Activated CD8-positive, alpha-beta T cell treated with anti-CD3 and anti-CD28 coated beads, Interleukin-2, amount 10 ng/mL, durations not matched to agents 7 days and 5 days (primary cell): ENCODE measurements at places on chromosomes 5 and 9.

- H3K27ac ChIP-seq: peak overlapping the region; percentile 70
- H3K27me3 ChIP-seq: no peaks in the 10 kb centered on the region
- H3K36me3 ChIP-seq: peaks cover 54% of the 10 kb centered on the region
Observed at GRCh38 chr9:127955294-127956015, 17.8 kb upstream of the DPM2 start.

GRCh38 chr9:38274800-38275199 lies 117.7 kb upstream of the ALDH1B1 start:
- no peak overlapping the region for H3K27ac ChIP-seq
- H3K4me3 ChIP-seq: no peak overlapping the region
- H3K36me3 ChIP-seq: no peaks in the 10 kb centered on the region
- peaks cover 23% of the 10 kb centered on the region for H3K4me1 ChIP-seq

GRCh38 chr9:91536211-91536691 lies 112.6 kb upstream of the NFIL3 start:
- H3K27me3 ChIP-seq: peaks cover 32% of the 10 kb centered on the region

DNA sequence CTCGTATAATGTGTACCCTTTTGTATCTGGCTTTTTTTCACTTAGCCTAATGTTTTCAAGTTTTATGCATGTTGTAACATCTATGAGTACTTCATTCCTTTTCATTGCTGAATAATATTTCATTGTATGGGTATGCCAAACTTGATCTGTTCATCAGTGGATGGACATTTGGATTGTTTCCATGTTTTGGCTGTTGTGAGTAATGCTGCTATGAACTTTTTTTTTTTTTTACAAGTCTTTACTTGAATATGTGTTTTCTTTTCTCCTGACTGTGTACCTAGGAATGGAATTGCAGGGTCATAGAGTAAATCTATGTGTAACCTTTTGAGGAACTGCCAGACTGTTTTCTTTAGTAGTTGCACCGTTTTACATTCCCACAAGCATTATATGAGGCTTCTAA lies 52.4 kb downstream of the MTREX start:
- H3K4me3 ChIP-seq: no peak overlapping the region
- H3K4me1 ChIP-seq: no peaks in the 10 kb centered on the region
- no peak overlapping the region for H3K27ac ChIP-seq
- DNase-seq: no peak

- H3K27ac ChIP-seq: no peak overlapping the region
- H3K36me3 ChIP-seq: no peaks in the 10 kb centered on the region
- H3K27me3 ChIP-seq: peaks cover 43% of the 10 kb centered on the region
- H3K4me3 ChIP-seq: no peak overlapping the region
- no peak for DNase-seq
- no peaks in the 10 kb centered on the region for H3K4me1 ChIP-seq
Observed at GRCh38 chr5:141756196-141756595, 74.2 kb upstream of the ARAP3 start.

- H3K27me3 ChIP-seq: peaks cover under 1% of the 10 kb centered on the region
- DNase-seq: no peak
- H3K4me1 ChIP-seq: no peaks in the 10 kb centered on the region
- no peaks in the 10 kb centered on the region for H3K36me3 ChIP-seq
- H3K4me3 ChIP-seq: no peak overlapping the region
Observed at GRCh38 chr5:78633700-78634099, 14.9 kb downstream of the LHFPL2 start.

GRCh38 chr5:163475411-163475810 lies 15.0 kb downstream of the HMMR start:
- no peak overlapping the region for H3K4me3 ChIP-seq
- H3K36me3 ChIP-seq: peaks cover 75% of the 10 kb centered on the region
- no peaks in the 10 kb centered on the region for H3K27me3 ChIP-seq
- no peak overlapping the region for H3K27ac ChIP-seq
- DNase-seq: no peak
- H3K4me1 ChIP-seq: peaks cover 2% of the 10 kb centered on the region

- H3K36me3 ChIP-seq: no peaks in the 10 kb centered on the region
- H3K27me3 ChIP-seq: no peaks in the 10 kb centered on the region
- DNase-seq: no peak
Observed at GRCh38 chr5:60210810-60211209, 317.3 kb upstream of the PDE4D start.

DNA sequence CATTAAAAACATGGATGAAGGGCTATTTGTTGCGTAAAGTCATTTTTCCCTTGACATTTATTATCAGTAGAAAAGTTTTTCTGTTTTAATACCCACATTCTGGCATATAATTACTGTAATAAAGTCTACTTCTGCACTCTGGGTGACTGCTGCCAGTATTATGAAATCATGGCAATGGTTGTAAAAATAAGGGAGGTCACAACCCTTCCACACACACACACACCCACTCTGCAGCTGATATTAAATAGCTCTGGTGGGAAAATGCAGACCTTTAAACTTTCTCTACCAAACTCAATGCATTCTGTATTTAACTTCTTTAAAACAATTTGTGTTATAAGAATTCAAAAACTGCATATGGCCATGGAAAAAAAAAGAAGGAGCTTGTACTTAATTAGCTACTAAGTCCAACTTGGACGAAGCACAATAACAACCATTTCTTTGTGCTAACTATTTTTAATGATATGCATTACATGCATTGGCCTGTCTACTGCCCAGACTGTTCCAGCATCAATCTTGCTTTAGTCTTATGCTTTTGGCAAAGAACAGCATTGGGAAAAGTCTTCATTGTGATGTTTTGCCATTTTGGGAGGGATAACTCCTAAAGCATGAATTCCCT lies 137.6 kb upstream of the MAP3K1 start:
- no peak overlapping the region for H3K4me3 ChIP-seq
- H3K4me1 ChIP-seq: peaks cover 5% of the 10 kb centered on the region
- no peak overlapping the region for H3K27ac ChIP-seq
- DNase-seq: no peak

DNA sequence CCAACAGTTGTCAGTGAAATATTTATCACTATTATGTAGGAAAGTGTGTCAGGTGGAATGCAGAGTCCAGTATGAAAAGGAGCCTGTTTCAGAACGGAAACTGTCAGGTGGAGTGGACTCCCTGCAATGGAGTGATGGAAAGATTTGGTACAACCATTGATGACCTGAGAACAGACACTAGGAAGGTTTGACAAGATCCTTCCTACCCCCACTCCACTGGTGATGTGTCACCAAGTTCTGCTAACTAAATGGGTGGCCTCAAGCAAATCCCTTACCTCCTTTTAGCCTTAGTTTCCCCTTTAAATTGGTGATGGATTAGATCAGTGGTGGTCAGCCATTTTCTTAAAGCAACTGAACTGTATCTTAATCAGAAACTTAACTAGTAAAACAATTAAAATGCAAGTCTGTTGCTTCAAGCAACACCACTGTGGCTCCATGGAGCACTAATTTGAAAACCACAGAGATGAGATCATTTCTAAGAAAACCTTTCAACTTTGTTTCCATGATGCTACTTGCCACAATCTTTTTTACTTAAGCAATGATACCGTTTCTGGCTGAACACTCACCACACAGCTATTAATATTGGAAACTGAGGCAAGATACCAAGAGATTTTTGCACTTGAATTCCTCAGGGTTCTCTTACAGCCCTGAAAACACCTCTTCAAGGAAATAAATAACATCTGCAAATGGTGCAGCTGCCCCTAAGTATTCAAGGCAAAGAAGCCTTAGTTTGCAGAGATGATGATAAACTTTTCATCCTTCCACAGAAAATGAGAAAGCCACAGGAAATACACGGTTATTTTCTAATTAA lies 140.6 kb downstream of the ERCC6L2 start:
- no peaks in the 10 kb centered on the region for H3K27me3 ChIP-seq
- DNase-seq: peak; percentile 66

- H3K27me3 ChIP-seq: no peaks in the 10 kb centered on the region
- no peak for DNase-seq
- no peaks in the 10 kb centered on the region for H3K4me1 ChIP-seq
- no peak overlapping the region for H3K4me3 ChIP-seq
- no peaks in the 10 kb centered on the region for H3K36me3 ChIP-seq
- H3K27ac ChIP-seq: no peak overlapping the region
Observed at GRCh38 chr5:145473042-145473642, 362.0 kb downstream of the PRELID2 start.

DNA sequence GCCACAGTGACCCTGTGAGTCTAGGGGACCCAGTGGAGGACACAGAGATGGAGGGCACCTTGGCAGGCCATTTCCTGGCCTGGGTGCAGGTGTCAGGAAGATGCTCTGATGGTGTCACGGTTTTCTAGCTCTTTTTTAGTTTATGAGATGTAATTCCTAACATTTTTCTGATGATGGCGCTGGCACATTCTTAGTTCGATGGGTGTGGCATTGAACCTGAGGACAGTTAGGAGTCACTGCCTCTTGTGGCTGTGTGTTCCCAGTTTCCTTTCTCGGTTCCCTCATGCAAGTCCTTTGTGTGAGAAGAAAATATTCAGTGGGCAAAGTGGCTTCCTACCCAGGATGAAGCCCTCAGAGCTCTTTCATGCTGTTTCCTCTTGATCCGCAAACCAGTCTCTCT lies 129.4 kb upstream of the ICE1 start:
- no peak for DNase-seq
- no peaks in the 10 kb centered on the region for H3K36me3 ChIP-seq
- no peak overlapping the region for H3K4me3 ChIP-seq
- no peaks in the 10 kb centered on the region for H3K27me3 ChIP-seq
- no peaks in the 10 kb centered on the region for H3K4me1 ChIP-seq

- DNase-seq: no peak
- H3K27ac ChIP-seq: no peak overlapping the region
- H3K4me1 ChIP-seq: no peaks in the 10 kb centered on the region
- H3K4me3 ChIP-seq: no peak overlapping the region
Observed at GRCh38 chr9:97547098-97547829, 45.8 kb downstream of the TMOD1 start.

- H3K27me3 ChIP-seq: no peaks in the 10 kb centered on the region
- no peak overlapping the region for H3K4me3 ChIP-seq
- H3K4me1 ChIP-seq: no peaks in the 10 kb centered on the region
- no peaks in the 10 kb centered on the region for H3K36me3 ChIP-seq
- H3K27ac ChIP-seq: no peak overlapping the region
Observed at GRCh38 chr5:16819522-16820167, 116.4 kb downstream of the MYO10 start.

GRCh38 chr5:8196061-8196460 lies 327.1 kb downstream of the MTRR start:
- H3K27ac ChIP-seq: no peak overlapping the region
- DNase-seq: no peak
- H3K4me3 ChIP-seq: no peak overlapping the region
- H3K36me3 ChIP-seq: no peaks in the 10 kb centered on the region

- no peak overlapping the region for H3K27ac ChIP-seq
- no peaks in the 10 kb centered on the region for H3K36me3 ChIP-seq
- no peak for DNase-seq
Observed at GRCh38 chr9:97763874-97764273, 66.7 kb upstream of the XPA start.

- peaks cover 26% of the 10 kb centered on the region for H3K27me3 ChIP-seq
- H3K4me1 ChIP-seq: peaks cover 16% of the 10 kb centered on the region
- no peak overlapping the region for H3K27ac ChIP-seq
- H3K36me3 ChIP-seq: no peaks in the 10 kb centered on the region
- no peak for DNase-seq
- H3K4me3 ChIP-seq: no peak overlapping the region
Observed at GRCh38 chr9:88990729-88991065, 571 bp upstream of the S1PR3 start.

DNA sequence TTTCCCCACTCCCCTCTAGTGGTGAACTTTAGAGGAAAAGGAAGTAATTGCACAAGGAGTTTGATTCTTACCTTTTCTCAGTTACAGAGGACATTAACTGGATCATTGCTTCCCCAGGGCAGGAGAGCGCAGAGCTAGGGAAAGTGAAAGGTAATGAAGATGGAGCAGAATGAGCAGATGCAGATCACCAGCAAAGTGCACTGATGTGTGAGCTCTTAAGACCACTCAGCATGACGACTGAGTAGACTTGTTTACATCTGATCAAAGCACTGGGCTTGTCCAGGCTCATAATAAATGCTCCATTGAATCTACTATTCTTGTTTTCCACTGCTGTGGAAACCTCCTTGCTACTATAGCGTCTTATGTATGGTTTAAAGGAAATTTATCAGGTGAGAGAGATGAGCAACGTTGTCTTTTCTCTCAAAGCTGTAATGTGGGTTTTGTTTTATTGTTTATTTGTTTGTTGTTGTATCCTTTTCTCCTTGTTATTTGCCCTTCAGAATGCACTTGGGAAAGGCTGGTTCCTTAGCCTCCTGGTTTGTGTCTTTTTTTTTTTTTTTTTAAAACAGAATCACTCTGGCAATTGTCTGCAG lies 25.3 kb downstream of the SLC22A5 start:
- no peak for DNase-seq
- no peak overlapping the region for H3K4me3 ChIP-seq
- H3K36me3 ChIP-seq: peaks cover 26% of the 10 kb centered on the region
- H3K4me1 ChIP-seq: peaks cover 90% of the 10 kb centered on the region
- no peak overlapping the region for H3K27ac ChIP-seq

GRCh38 chr9:110284211-110284844 lies 28.0 kb upstream of the TXN start:
- no peaks in the 10 kb centered on the region for H3K36me3 ChIP-seq
- H3K4me1 ChIP-seq: no peaks in the 10 kb centered on the region
- no peak overlapping the region for H3K27ac ChIP-seq

DNA sequence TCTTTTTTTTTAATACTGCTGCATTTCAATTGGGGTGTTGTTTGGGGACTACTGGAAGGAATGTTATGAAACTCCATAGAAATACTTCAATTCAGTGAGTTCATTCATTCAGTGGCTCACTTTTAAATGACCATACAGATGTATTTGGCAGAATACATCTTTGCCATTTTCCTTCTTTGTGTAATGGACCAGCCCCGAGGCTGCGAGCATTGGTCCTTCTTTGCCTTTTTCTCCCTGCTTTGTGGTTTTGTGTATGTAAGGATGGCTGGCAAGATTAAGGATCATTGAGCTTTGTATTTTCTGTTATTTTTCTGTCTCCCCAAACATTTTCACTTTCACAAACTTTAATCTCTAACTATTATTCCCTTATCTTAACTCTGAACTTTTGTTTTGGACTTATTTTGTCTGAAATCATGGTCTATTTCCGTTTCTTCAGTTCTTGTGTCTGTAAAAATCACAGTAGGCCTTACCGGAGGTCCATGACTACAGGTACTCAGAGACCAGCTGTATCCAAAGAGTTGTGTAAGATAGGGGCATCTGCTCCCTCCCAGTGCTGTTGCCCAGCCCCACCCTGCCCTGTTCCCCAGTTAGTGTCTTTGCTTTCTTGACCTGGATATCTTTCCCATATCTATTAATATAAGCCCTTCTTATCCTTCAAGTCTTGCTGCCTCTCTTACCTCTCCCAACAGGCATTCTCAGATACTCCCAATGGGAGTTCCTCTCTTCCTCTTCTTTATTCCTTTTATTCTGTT lies 154.3 kb upstream of the DMRT1 start:
- no peak overlapping the region for H3K27ac ChIP-seq
- H3K36me3 ChIP-seq: no peaks in the 10 kb centered on the region
- H3K27me3 ChIP-seq: peaks cover 10% of the 10 kb centered on the region
- H3K4me3 ChIP-seq: no peak overlapping the region
- DNase-seq: no peak

DNA sequence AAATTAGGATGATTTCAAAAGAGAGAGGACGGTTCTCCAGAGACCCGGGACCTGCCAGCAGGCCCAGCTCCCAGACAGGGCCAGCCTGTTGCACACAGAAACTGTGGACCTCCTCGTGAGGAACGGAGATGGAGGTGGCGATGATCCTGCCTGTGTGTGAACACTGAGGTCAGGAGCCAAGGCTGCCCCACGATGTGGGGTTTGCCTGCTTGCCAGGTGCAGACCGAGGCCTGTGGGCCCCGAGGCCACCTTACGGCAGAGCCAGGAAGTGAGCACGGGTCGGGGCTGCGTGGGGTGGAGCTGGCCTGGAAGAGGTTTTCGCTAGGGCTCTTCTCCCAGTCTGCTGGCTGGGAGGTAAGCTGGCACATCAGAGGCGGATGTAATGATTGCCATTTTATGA lies 4.3 kb downstream of the FAM163B start:
- DNase-seq: no peak
- H3K4me1 ChIP-seq: peaks cover 10% of the 10 kb centered on the region
- no peak overlapping the region for H3K27ac ChIP-seq
- H3K4me3 ChIP-seq: no peak overlapping the region
- peaks cover 17% of the 10 kb centered on the region for H3K27me3 ChIP-seq
